Central memory CD8-positive, alpha-beta T cell (primary cell): ENCODE measurements at places on chromosomes 12 and 14.

- no peak for DNase-seq
Observed at GRCh38 chr14:36626151-36626550, 35.5 kb upstream of the PAX9 start.

- no peak for DNase-seq
Observed at GRCh38 chr12:89752341-89752740, 43.7 kb upstream of the ATP2B1 start.

GRCh38 chr12:117380083-117380482, 18.7 kb upstream of the NOS1 start:
- DNase-seq, result no peak

DNA sequence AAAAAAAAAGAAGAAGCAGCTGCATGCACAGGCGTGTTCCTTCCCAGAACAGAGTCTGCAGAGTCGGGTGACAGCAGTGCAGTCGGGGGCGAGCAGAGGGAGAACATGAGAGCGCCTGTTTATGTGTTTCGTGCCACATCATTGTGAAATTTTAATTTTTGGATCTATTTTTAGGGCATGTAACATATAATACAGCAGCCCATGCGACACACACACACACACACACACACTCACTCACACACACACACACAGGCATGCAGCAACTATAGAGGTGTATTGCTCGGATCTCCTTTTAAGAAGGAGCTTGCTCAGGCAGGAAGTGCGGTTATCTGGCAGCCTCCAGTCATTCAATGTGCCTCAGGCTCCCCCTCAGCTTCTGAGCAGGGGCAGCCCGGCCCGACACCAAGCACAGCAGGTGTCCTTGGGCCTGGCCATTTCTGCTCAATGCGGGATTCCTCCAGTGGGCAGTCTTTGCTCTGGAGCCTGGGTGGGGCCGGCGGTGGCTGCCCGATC, 71.8 kb downstream of the ZNF664 start:
- no peak for DNase-seq

DNA sequence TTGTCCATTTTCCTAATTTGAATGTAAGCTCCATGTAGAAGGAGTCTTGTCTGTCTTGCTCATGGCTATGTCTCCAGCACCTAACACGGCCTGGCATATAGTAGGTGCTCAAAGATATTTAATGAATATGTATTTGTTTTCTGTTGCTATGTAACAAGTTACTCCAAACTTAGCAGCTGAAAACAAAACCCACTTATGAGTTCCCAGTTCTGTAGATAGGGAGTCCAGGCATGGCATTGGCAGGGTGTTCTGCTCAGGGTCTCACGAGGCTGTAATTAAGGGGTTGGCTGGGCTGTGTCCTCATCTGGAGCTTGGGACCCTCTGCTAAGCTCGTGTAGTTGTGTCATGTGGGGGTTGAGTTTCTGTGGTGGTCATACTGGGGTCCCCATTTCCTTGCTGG, 106.0 kb downstream of the AACS start:
- DNase-seq, result no peak

DNA sequence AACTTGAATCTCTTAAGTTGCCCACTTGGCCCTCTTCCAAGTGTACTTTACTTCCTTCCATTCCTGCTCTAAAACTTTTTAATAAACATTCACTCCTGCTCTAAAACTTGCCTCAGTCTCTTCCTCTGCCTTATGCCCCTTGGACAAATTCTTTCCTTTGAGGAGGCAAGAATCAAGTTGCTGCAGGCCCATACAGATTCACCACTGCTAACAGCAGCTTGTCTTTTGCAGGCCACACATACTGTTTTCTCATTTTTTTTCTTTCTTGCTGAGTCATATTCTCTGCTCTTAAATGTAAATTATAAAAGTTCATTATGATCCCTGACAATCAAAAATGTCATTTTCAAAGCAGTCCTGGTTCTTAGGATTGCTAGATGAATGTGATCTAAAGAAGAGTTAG, 1820.8 kb upstream of the FLRT2 start:
- DNase-seq, result no peak

DNA sequence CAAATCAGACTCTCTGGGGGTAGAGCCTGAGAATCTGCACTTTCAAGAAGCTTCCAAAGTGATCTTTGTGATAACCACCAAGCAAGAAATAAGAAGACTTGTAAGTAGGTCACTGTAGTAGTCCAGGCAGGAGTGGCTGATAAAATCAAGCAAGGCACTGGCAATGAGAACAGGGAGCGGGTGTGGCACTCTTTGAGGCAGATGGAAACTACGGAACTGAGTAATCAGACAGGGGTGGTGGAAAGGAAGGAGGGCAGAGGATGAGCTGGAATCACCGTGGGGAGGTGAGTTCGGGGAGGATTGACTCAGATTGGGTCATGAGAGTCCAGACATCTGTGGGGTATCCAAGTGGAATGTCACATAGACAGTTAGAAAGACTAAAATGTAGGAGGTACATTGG, 44.4 kb upstream of the PLXNC1 start:
- no peak for DNase-seq

DNA sequence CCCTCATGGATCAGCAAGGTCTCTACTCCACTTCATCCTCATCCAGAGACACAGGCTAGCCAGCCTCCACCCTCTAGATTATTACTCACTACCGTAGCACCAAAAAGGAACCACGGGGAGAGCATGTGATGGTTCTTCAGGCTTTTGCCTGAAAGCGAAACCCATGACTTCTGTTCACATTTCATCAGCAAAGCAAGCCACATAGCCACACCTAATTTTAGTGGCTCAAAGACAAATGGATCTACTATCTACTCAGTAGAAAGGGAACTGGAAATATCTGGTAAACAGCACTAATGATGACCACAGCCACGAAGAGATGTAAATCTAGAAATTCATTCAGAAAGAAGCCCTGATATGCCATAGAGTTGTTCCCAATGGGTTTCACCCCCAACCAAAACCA, 51.4 kb downstream of the VCPKMT start:
- peak; percentile 63 for DNase-seq

DNA sequence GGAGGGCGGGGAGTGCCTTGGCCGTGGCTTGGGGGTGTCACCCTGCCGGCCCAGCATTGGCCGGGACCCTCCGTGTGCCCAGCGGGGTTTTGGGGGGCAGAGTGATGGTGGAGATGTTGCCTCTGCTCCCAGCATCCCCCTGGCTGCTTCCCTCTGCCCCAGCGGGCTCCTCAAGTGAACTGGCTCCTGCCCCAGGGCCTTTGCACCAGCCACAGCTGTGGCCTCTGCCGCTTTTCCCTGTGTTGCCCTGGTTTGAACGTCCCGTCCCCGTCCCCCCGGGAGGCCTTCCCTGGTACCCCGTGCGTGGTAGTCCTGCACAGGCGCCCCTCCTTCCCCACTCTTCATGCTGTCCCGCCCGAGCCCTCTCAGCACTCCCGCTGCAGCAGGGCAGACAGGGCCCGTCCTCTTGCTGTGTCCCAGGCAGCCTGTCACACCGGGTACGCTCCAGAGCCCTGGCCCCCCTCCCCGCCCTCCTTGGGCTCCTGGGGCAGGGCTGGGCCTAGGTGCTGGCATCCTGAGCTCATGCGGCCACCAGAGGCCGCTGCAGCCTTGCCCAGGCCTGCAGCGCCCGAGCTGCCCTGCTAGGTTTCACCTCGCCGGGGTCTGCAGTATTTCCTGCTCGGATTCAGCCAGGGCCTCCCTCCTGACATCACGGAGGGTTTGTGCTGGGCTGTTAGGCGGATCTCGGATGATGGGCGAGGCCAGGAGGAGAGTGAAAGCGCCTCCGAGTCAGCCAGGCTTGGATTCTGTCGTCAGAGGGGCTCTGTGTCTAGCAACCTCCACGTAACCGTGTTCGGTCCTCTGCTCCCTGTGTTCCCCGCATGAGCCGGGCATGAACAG, 9.5 kb downstream of the NOC4L start:
- peak; percentile 53 for DNase-seq

- no peak for DNase-seq
Observed at GRCh38 chr12:49557917-49558215, 10.1 kb downstream of the MCRS1 start.

GRCh38 chr14:104143521-104144452, 5.4 kb downstream of the KIF26A start:
- no peak for DNase-seq

- no peak for DNase-seq
Observed at GRCh38 chr14:91219517-91220389, 24.8 kb downstream of the GPR68 start.

GRCh38 chr12:100391856-100392255, 35.0 kb downstream of the SLC17A8 start:
- no peak for DNase-seq

DNA sequence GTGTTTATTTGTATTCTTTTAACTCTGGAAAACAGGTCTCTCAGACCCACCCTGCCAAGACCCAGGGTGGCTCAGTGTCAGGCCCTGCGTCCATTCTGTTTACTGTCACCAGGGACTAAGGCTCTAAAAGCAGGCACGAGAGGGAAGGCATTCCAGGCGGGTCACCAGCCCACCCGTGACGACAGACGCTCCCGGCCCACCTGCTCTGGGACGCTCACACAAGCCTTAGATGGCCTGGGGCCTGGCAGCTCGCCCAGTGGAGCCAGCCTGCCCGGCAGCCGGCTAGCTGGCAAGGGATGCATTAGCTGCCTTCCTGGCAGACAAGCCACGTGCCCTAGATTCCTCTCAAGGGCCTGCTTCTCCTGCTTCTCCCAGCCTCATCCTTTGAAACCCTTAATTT, 9.2 kb upstream of the NUAK1 start:
- DNase-seq, result no peak

DNA sequence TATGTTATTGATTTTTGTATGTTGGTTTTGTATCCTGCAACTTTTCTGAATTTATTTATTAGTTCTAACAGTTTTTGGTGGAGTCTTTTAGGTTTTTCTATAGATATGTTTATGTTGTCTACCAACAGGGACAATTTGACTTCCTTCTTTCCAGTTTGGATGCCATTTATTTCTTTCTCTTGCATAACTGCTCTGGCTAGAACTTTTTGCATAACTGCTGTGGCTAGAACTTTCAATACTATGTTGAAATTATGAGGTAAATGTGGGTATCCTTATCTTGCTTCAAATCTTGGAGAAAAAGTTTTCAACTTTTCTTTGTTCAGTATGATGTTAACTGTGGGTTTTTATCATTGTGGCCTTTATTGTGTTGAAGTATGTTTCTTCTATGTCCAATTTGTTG, 39.9 kb upstream of the PLBD1 start:
- DNase-seq, result no peak

DNA sequence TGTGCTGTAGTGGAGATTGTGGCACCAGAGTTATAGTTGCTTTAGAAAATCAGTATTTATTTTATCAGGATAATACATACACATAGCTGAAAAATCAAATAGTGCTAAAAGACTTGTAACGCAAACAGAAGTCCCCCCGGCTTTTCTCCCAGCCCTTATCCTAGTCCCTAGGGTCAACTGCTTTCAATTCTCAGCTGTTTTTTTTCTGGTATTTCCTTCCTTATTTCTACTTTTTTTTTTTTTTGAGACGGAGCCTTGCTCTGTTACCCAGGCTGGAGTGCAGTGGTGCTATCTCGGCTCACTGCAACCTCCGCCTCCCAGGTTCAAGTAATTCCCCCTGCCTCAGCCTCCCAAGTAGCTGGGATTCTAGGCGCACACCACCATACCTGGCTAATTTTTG, 8.4 kb upstream of the CTDSP2 start:
- no peak for DNase-seq

DNA sequence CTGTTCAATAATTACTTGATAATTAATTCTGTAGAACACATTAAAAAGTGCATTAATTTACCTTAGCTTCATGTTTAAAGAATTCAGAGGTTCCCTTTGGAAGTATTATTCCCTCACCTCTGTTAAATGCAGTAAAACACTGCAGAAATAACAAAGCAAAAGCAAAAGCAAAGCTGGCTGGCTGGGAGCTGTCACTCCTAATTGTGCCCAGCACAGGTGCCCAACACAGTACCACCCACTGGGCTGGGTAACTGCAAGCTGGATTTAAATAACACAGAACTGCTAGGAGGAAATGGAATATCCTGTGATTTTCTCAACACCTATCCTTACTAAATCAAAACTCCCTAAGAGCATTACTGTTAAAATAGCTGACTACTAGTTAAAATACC, 72.6 kb downstream of the SLC2A13 start:
- DNase-seq, result no peak

GRCh38 chr14:63193236-63193635, 11.0 kb upstream of the RHOJ start:
- no peak for DNase-seq

GRCh38 chr14:76615331-76615730, 145.9 kb upstream of the VASH1 start:
- no peak for DNase-seq

DNA sequence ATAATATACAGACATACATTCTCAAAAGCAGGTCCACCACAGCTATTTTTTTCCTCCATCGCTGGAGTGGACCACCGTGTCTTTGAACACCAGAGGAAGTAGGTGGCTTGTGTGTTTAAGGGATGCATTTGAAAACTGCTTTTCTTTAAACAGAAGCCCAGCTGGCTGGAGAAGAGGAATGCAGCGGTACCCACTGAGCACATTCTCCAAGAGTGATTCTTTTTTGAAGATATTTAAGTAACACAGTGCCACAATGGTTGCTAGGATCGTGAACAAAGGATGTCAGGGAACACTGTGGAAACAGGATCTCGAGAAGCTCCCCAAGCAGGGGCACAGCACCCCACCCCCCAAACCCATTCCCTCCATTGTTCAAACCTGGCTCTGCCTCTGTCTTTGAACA, 286.6 kb upstream of the PWP1 start:
- DNase-seq, result no peak

- DNase-seq, result no peak
Observed at GRCh38 chr12:20421421-20421820, 53.1 kb downstream of the PDE3A start.
